AG04449 (cell line): ENCODE measurements at places on chromosomes 16 and 17.
A peak's percentile ranks its signal among the peaks of the same experiment; 100 is the strongest.

- no peak for DNase-seq
Observed at GRCh38 chr17:4332296-4332970, 34.0 kb downstream of the UBE2G1 start.

- peak; percentile 4 for DNase-seq
Observed at GRCh38 chr16:86072328-86073102, 173.6 kb downstream of the IRF8 start.

- no peak for DNase-seq
Observed at GRCh38 chr17:74736513-74737298, at the start of gene RAB37. TSS of gene RAB37 (plus strand) at chr17:74737256. CDS start at chr17:74737273, 17 bp downstream.

- DNase-seq: no peak
Observed at GRCh38 chr17:31152271-31152670, 57.5 kb downstream of the NF1 start.
